ENCODE measurements at places on chromosomes 3 and 15. TPM values are rescaled to one million over a fixed set of nuclear protein-coding genes. Genes with fewer than 3 reads are reported as not detected.
A peak's percentile ranks its signal among the peaks of the same experiment; 100 is the strongest.

DNA sequence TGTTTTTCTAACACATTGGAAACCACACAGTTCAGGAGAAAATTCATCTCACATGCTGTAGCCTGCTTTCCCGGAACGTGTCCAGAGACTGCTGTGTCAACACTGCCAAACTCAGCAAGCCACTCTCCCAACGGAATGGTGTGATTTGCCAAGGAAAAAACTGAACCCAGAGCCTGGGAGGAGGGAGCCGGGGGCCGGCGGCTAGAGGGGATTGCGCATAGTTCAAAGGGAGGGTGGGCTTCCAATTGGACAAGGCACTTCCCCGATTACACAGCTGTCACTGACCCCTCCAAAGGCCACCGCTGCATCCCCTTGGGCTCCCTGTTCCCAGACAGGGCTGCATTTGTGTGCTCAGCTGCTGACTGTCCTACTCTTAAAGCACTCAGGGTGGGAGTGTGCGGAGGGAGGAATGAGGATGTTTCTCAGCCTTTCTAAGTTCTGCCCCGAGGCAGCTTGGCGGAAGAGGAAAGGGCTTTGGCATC, 256.2 kb downstream of the ZNF621 start:
- H3K36me3 ChIP-seq = no peaks in the 10 kb centered on the region
- H3K27me3 ChIP-seq = no peaks in the 10 kb centered on the region
- H3K27ac ChIP-seq = peak overlapping the region; percentile 83
- H3K4me1 ChIP-seq = peaks cover 18% of the 10 kb centered on the region
- DNase-seq = peak; percentile 79

GRCh38 chr3:81048058-81048665, 713.3 kb downstream of the GBE1 start:
- H3K36me3 ChIP-seq = no peaks in the 10 kb centered on the region
- H3K4me1 ChIP-seq = no peaks in the 10 kb centered on the region
- H3K27me3 ChIP-seq = no peaks in the 10 kb centered on the region
- no peak for DNase-seq
- H3K27ac ChIP-seq = no peak overlapping the region
- no peak overlapping the region for H3K4me3 ChIP-seq

- DNase-seq = no peak
- H3K4me1 ChIP-seq = no peaks in the 10 kb centered on the region
- no peak overlapping the region for H3K27ac ChIP-seq
- no peaks in the 10 kb centered on the region for H3K27me3 ChIP-seq
- no peak overlapping the region for H3K4me3 ChIP-seq
These were observed 3.7 kb upstream of the NR1I2 start for GRCh38 chr3:119778176-119778575.

GRCh38 chr3:103372031-103372430, 937.2 kb downstream of the ZPLD1 start:
- DNase-seq = no peak

DNA sequence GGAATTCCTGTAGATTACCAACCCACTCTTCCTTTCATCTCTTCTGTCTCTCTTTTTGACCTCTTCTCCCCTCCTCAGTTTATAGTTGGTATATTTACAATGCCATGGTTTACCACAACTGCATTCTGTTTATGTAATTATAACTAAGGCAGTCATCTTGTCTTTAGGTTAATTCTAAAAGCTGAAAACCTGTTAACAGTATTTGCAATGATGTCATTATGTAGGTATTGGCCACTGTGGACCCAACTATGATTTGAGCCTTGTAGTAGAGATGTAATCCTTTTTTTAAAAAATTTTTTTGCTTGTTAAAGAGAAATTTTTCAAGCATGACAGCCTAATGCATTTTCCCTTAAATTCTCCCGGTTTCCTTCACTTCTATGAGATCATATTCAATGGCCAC, 30.7 kb upstream of the CHST2 start:
- H3K27ac ChIP-seq = no peak overlapping the region
- no peak overlapping the region for H3K4me3 ChIP-seq
- H3K36me3 ChIP-seq = no peaks in the 10 kb centered on the region
- no peaks in the 10 kb centered on the region for H3K27me3 ChIP-seq

- H3K36me3 ChIP-seq = no peaks in the 10 kb centered on the region
- peak within 1 kb of the TSS; percentile 61 for H3K4me3 ChIP-seq
- no peaks in the 10 kb centered on the region for H3K4me1 ChIP-seq
- peak within 1 kb of the TSS; percentile 67 for H3K27ac ChIP-seq
- DNase-seq = peak; percentile 34
These were observed at the start of gene HOMER2 for GRCh38 chr15:82952158-82953081. TSS of gene HOMER2 (minus strand) at chr15:82952720. CDS start at chr15:82952535, 185 bp downstream.

LINGO1 gene
- total RNA-seq = 2.2 TPM

UMPS gene
- 5.8 TPM for total RNA-seq

Data from heart right ventricle (tissue), 16 donors.